ENCODE measurements at places on chromosomes 11 and 22.

DNA sequence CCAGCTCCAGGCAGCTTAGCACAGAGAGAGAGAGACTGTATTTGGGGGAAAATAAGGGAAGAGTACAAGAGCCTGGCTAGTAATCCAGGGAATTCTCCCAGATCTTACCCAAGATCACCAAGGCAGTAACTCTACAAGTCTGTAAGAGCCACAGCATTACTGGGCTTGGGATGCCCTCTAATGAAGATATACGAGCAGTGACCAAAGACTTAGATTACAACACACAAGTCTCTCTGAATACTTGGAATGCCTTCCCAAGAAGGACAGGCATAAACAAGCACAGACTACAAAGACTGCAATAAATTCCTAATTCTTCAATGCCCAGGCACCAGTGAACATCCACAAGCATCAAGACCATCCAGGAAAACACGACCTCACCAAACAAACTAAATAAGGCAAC lies 17.7 kb downstream of the DNAJC24 start:
- DNase-seq = no peak

- peak; percentile 31 for DNase-seq
These were observed at the start of gene KDELR3 for GRCh38 chr22:38467904-38468442. TSS of gene KDELR3 (plus strand) at chr22:38468096. CDS start at chr22:38468234, 138 bp downstream.

DNA sequence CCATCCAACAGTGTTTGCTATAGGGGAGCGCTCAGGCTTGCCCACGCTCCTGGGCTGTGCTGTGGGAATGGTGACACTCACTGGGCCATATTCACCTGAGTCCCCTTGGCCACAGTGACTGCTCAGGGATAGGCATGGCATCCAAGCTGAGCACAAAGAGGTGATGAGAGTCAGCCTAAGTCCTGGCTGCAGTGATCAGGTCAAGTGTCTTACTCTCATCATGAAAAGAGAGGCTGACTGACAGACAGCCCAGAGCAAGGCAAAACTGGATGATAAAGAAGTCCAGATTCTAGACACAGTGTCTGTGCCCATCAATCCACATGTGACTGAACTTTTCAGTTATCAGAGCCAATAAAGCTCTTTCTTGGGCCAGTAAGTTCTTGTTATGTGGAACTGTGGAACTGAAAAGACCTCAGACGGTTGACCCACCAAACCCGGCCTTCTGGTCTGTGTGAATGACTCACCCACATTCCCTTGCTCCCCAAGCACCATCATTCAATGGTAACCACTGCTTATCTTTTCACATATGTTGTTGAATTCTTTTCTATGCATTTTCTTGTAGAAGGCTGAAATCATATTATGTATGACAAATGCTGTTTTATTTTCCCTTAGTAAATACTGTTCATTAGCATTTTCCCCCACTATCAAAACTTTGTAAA lies 43.2 kb upstream of the YPEL1 start:
- peak; percentile 22 for DNase-seq

DNA sequence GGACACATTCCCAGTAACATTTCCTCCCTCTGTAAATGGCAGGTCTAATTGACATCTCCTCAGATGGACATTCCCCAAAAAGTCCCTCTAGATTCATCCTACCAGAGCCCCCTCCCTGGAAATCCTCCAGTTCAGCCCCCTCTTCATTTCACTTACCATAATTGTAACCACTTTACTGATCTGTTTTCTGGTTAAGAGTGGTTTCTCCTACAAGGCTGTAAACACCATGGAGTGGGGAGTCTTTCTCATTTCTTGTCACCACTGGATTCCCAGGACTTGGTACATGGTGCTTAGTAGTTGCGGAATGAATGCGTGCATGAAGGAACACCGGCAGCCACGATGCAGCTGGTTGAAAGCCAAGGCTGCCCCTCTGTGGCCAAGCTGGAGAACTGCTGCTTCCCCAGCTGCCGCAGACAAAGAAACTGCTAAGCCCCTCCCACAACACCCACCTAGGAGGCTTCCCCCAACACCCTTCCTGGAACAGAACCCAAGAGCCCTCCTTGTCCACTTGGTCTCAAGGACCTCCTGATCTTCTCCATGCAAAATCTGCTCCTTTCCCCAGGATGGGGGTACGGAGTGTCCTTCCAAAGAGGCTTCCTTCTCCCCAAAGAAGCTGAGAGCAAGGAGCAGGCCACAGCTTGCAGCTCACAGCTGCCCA lies 18.6 kb upstream of the SCARF2 start:
- DNase-seq = peak; percentile 72

GRCh38 chr11:59865031-59865430 lies 1.3 kb downstream of the TCN1 start:
- no peak for DNase-seq

GRCh38 chr11:85826116-85826855 lies 15.3 kb upstream of the SYTL2 start:
- DNase-seq = no peak
